ENCODE measurements at places on chromosomes 1 and 21.

- DNase-seq = no peak
Observed at GRCh38 chr21:44903050-44903685, 17.5 kb downstream of the ITGB2 start.

DNA sequence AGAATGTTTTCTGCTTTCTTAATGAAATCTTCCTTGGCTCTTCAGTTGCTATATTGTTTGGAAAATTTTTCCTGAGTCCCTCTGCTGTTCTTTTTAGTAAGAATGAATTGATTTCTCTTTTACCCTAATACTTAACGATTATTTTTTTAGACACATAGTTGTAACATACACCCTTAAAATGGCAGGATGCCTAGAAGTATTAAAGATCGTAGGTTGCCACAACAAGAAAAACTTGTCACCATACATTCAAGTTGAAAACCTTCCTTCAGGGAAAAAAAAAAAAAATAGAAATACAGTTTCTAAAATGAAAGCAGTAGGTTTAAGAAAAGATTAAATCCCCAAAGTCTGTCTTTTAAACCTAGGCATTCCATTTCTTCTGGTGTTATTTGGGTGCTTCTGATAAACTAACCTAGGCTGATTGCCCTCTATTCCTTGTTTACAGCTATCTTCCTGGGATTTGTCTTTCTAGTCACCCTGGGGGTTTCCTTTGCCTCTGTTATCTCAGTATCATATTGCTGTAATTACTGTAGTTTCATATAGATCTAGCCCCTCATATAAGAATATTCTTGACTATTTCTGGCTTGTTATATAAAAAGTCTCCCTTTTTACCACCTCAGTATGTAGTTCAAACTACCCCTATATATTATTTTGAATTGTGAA lies 16.8 kb downstream of the SUCO start:
- no peak for DNase-seq

GRCh38 chr1:202320081-202320405 lies 21.7 kb downstream of the UBE2T start:
- DNase-seq = no peak

DNA sequence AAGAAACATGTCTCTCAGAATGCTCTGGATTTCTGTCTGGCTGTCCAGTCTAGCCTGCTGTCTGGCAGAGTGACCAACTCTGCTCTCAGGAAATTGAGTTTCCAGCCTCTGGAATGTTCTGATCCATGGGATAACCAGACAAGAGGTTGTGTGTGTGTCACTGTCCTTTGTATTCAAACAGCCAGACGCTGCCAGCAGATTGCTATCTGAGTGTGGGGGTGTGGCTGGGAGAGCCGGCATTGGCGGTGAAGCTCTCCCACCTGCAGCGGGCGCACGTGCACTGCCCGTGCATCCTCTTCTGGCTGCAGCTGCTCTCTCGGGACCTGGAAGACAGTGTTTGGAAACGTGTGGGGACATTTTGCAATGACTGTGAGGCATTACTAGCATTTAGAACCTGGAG lies 26.1 kb downstream of the PKP1 start:
- DNase-seq = no peak

DNA sequence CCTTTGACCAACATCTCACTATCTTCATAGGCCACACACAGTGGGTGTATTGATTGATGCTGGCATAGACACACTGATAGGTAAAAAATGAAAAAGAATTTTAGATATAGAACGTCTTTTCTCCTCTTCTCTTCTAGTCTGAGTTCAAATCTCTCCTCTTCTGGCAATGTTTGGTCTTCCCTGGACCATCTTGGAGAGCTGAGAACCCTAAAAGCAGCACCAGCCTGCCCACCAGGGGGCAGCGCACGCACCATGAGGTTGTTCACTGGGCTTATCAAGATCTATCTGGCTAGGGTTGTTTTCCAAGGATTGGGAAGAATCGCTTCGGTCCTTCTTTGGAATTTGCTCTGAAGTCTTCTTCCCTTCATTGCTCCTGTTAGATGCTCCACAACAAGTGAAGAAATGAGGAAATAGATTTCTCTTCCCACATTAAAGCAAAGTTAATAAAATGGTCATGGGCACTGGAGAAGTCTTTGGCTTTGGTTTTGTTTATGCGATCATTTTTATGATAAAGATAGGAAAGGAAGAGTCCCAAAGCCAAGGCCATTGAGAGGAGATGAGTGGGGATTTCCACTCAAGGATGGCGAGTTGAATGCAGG lies 104.0 kb upstream of the OLIG2 start:
- DNase-seq = peak; percentile 22

DNA sequence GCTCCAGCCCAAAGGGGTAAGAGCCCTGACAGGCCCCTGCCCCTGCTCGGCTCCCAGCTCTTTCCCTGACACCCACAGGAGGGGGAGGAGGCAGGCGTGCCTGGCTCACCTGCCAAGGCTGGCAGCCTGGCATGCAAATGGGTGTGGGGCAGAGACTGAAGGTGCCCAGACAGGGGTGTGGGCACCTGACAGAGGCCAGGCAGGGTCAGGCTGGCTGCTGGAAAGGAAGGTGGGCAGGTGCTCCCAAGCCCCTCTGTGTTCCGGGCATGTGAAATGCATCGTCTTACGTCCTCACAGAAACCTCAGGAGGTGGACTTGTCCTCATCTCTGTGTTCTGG lies 19.4 kb upstream of the CASZ1 start:
- DNase-seq = no peak

- DNase-seq = no peak
Observed at GRCh38 chr1:24713176-24713575, 32.1 kb upstream of the CLIC4 start.

- DNase-seq = no peak
Observed at GRCh38 chr1:69985901-69986439, 219.4 kb downstream of the LRRC40 start.

- DNase-seq = no peak
Observed at GRCh38 chr1:27865821-27866220, 6.5 kb upstream of the THEMIS2 start.

GRCh38 chr21:14956807-14957206 lies 108.0 kb downstream of the NRIP1 start:
- no peak for DNase-seq

GRCh38 chr1:161020509-161021164 lies at the start of gene F11R:
Gene F11R, minus strand, starts transcription at chr1:161021152. Its CDS starts 79 bp downstream, at chr1:161021073.
- DNase-seq = no peak

- no peak for DNase-seq
Observed at GRCh38 chr1:86504895-86505563, 36.3 kb downstream of the CLCA1 start.

DNA sequence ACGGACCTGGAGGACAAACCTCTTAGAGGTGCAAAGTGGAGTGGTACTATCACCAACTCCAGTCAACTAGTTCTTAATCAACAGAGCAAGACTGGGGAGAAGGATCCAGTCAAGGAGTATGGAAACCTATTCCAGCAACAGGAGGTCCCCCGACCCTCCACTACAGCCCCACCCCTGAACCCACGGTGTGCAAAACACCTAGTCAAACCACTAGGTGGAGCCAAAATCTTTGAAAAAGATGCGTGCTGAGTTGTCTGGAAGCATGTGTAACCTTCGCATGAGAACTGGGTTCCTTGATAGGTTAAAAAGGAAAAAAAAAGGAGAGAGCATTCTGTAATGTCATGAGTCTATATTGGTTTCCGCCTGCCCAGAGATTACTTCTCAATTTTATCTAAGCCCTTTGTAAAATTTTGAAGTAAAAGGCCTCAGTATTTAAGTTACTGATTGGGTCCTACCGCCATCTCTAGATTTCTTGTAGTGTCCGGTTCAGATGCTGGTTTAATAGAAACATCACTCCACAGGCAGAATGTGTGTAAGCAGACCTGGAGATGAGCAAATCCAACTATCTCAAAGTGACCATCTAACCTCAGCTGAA lies 81.9 kb upstream of the HAO2 start:
- peak; percentile 4 for DNase-seq

DNA sequence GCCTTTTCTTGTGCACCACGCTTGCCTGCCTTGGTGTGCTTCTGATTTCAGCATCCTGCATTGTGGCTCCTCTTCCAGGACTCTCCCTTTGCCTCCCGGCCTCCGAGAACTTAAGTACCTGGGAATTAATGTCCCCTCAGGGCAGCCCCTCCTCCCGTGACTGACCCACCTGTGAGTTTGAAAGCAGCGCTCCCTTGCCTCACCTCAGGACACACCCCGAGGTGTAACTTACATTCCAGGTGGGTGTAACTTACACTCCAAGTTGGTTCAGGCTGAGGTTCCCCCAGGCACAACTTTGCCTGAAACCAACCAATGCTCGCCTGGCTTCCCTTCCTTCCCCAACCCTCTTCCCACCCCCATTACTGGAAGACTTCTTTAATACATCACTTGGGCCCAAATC lies 161.4 kb downstream of the KAZN start:
- DNase-seq = no peak

GRCh38 chr21:36724660-36725059 lies 25.7 kb downstream of the SIM2 start:
- no peak for DNase-seq
